SJCRH30 (cell line): ENCODE measurements at places on chromosomes 6 and 20. TPM values are rescaled to one million over a fixed set of nuclear protein-coding genes. Genes with fewer than 3 reads are reported as not detected.

The TRIM10 gene
- not detected in 2 replicates for total RNA-seq

The PRND gene
- not detected in 2 replicates for total RNA-seq

GRCh38 chr20:1010659-1011058 is 8.5 kb upstream of the RSPO4 start:
- no peak overlapping the region for H3K4me3 ChIP-seq
- H3K27ac ChIP-seq = no peak overlapping the region
- DNase-seq = no peak
- no peaks in the 10 kb centered on the region for H3K4me1 ChIP-seq
- H3K36me3 ChIP-seq = no peaks in the 10 kb centered on the region
- H3K27me3 ChIP-seq = no peaks in the 10 kb centered on the region

GRCh38 chr6:84916704-84917103 is 152.3 kb upstream of the TBX18 start:
- H3K36me3 ChIP-seq = no peaks in the 10 kb centered on the region
- H3K27ac ChIP-seq = no peak overlapping the region
- H3K4me3 ChIP-seq = no peak overlapping the region
- no peaks in the 10 kb centered on the region for H3K27me3 ChIP-seq

DNA sequence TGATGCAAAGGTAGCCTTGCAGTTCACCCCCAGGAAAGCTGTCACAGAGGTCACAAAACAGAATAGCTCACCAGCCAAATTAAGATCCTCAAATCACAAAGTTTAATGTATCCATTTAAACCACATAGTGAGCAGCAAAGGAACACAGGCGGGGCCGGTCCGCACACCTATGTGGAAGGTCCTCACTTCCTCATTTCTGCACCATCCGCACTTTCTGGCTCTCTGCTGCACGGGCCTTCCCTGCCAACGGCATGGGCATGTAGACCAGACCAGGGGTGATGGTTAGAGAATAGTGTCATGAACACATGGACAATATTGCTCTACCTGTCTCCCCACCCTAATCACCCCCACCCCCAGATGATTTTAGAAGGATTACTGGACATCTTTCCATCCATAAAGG is 12.1 kb upstream of the TBXT start:
- no peaks in the 10 kb centered on the region for H3K36me3 ChIP-seq
- no peaks in the 10 kb centered on the region for H3K27me3 ChIP-seq
- H3K27ac ChIP-seq = no peak overlapping the region
- no peak overlapping the region for H3K4me3 ChIP-seq
- DNase-seq = no peak

The MYLK4 gene
- 2.3 and 3.0 TPM in 2 replicates for total RNA-seq

- H3K27ac ChIP-seq = no peak overlapping the region
- H3K36me3 ChIP-seq = no peaks in the 10 kb centered on the region
- H3K27me3 ChIP-seq = no peaks in the 10 kb centered on the region
- H3K4me3 ChIP-seq = no peak overlapping the region
- DNase-seq = no peak
Measured at GRCh38 chr6:151166180-151166579, 73.6 kb upstream of the AKAP12 start.

The OPRL1 gene
- total RNA-seq = 0.28 and 0.43 TPM in 2 replicates

GRCh38 chr20:20214757-20215275 is 153.1 kb upstream of the INSM1 start:
- H3K27me3 ChIP-seq = no peaks in the 10 kb centered on the region; the same call in 1 of the 2 replicates
- no peaks in the 10 kb centered on the region for H3K4me1 ChIP-seq
- no peaks in the 10 kb centered on the region for H3K36me3 ChIP-seq
- H3K27ac ChIP-seq = no peak overlapping the region

The CDH26 gene
- total RNA-seq = 0.18 and 0.32 TPM in 2 replicates

The PPP1R16B gene
- 34.0 and 36.5 TPM in 2 replicates for total RNA-seq

DNA sequence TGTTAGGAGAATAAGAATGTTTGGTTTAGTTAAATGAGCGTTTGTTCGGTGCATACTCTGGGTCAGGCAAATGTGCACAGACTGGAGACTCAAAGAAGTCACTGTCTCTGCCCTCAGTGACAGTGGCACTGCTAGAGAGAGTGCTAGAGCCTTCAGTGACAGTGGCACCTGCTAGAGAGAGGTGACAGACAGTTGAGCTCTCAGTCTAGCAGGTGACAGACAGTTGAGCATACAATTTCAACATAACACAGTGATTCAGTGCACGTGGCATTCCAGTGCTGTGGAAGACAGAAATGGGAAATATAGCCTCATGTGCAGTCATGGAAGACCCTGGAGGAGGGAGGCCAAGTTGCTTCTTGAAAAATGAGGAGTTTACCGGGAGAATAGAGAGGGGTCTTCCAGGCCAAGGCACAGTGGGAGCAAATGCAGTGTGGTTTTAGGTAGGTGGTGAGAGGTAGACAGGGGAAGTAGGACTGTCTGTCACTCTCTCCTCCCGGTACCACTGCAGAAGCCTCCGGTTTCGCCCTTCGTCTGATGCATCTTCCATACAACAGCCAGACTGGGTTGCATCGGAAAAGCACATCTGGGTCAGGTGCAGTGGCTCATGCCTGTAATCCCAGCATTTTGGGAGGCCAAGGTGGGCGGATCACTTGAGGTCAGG is 107.9 kb upstream of the CLDN20 start:
- DNase-seq = no peak
- H3K27me3 ChIP-seq = no peaks in the 10 kb centered on the region
- H3K4me1 ChIP-seq = peaks cover 29% of the 10 kb centered on the region
- no peak overlapping the region for H3K4me3 ChIP-seq
- H3K27ac ChIP-seq = no peak overlapping the region
- H3K36me3 ChIP-seq = no peaks in the 10 kb centered on the region
